ENCODE measurements at places on chromosomes 6 and 20.

- DNase-seq = no peak
Measured at GRCh38 chr20:43306837-43307236, 117.1 kb upstream of the PTPRT start.

DNA sequence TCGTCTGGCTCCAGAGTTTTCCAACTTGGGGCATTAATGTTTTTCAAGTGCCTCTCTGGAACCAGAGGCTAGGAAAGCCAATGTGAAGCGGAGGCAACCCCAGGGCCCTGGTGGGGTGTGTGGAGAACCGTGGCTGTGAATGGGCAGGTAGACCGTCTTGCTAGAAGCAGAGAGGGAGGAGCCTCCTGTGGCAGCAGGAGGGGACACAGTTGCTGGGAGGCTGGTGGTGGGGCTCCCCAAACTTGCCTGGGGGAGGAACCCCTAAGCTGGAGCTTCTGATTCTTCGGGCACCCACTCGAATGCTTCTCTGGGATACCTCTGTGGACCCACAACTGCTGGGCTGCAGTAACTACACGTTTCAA, 65.3 kb upstream of the APCDD1L start:
- no peak for DNase-seq

DNA sequence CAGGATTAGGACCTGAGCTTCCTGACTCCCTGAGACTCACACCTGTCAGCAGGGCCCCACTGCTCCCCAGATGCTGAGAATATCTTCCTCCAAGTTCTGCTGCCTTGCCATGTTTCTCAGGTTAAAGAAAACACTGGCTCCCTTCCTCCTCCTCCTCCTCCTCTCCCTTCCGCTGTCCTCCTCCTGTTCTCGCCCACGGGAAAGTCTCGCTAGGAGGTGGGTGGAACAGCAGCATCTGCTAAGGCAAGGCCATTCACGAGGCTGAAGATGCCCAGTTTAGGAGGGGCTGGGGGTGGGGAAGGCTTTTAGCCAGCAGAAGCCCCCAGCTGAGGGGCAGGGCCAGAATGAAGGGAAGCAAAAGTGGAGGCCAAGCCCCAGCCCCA, 23.8 kb downstream of the KCNK15 start:
- no peak for DNase-seq

DNA sequence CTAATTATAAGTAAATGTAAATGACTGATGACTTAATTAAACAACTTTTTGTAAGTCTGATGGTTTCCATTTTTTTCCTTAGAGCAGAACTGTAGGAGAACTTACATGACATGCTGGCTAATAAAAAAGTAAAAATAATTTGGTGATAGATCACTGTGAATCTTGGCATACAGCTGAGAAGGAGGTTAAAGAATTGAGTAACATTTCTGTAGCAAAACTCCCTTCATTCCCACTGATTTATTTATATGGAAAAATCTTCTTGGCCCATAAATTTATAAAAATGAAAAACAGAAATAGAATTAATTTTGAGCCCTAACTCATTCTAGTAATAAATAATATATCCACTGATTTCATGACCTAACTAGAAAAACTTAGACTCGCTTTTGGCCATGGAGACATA, 48.1 kb downstream of the SLC22A3 start:
- DNase-seq = no peak

DNA sequence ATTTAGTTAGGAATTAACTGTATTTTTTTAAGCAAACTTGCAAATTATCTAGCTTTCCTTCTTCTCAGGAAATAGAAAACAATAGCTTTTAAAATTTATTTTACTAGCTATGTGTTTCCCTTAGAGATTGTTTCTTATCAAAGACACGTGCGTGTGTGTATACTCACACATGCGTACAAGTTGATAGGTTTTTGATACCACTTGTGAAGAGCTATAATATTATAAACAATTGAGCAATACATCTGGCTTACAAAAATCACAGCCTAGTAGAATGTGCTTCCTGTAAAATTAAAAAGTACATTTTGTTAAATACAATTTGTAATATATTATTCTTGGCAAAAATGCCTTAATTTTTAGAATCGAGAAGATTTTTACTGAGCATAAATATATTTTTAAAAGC, 33.9 kb downstream of the COL12A1 start:
- DNase-seq = no peak

- no peak for DNase-seq
Measured at GRCh38 chr20:10177326-10177725, 41.3 kb upstream of the SNAP25 start.

DNA sequence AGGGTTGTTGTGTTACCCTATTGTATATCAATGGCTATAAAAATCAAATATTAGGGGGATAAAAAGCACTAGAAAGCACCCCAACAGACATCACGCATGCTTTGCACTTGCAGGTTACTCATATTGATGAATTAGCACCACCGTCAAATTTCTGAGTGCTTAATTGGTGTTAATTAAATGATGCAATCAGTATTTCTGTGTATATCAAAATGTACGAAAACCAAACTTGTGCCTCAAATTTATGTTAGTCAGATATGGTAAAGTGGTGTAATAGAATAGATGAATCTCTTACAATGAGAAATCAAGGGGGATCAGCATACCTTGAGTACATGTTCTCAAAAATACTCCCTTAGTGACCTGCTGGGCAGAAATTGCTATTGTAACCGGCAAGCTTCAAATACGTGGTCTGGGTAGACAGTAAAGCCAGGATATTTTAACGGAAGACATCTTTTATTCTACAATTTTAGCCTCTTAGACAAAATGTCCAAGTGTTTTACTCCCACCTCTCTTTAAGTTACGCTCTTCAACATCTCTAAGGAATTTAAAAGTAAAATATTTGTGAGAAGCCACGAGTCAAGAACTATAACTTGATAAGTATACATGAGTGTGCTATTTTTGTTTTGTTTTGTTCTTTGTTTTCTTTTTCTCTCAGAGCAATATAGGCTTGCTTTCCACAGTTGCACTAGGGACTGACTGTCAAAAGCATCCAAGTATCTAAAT, 166.0 kb downstream of the QKI start:
- no peak for DNase-seq

- no peak for DNase-seq
Measured at GRCh38 chr6:149033454-149033853, 284.1 kb upstream of the TAB2 start.

DNA sequence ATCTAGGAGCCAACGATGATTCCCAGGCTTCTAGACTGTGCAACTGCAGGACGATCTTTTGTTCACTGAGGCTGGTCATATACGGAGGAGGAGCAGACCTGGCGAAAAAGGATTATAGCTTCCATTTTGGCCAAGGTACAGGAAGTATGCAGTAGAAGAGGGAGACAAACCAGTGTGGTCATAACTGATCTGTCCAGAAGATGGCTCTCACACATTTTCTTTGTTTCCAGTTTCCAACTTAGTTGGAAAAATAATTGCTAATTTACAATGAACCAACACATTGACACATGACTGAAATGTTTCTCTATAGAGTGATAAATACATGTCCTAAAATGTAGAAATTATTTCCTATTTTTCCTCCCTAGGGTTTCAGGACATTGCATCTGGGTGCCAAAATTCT, 364.1 kb upstream of the BTBD3 start:
- peak; percentile 20 for DNase-seq

DNA sequence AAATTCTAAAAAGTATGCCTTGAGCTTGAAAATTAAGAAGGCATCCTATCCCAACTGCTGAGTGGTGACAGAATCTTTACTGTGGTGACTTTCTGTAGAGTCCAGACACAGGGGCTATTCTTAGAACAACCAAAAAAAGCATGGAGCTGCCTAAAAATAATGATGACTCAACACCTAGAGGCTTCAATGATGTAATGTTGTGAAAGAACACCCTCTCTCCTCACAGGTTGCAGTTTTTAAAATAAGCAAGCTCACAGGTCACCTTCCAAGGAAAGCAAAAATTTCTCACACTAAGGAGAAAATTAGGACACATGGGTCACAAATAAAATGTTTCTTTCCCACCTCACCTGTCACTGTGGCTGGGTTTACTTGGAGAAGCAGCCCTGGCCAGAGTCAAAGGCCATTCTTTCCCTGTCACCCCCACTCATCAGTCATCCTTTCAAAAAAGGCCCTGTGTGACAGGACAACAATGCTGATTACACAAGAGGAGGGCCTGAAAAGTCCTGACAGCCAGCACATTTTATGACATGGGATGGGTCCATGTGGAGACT, 53.5 kb downstream of the RCAN2 start:
- peak; percentile 68 for DNase-seq

DNA sequence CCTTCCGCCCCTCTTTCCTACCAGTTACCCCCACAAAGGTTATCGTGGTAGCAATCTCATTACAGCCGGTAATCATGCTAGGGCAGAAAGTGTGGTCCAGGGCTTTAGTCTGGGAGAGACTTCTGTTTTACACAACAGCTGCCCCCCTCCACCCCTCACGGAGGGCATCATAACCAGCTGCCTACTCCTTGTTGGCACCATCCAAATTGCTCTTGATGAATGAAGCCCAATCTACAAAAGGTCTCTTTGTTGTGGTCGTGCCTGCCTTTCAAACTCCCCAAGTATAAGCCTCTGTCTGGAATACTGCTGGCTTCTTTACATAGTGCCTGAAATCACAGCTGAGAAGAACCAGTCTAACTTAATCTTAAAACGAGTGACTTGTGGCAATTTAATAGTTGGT, 157.9 kb downstream of the INSM1 start:
- no peak for DNase-seq

DNA sequence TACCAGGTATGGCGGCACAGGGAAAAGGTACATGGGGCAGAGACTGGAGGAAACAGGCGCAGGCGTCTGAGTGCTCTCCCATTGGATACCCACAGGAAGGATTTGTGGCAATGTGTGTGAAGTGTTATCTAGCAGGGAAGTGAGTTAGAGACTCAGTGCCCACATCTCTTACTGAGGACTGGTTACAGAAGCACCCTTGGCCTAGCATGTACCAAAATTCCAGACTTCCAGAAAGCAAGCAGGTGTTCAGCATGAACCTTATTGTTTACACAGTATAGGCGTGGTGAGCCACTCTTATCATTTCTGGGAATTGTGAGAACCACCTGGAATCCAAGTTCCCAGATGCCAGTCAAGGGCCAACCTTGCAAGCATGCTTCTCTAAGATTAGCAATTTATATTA, 14.2 kb downstream of the MANBAL start:
- no peak for DNase-seq

DNA sequence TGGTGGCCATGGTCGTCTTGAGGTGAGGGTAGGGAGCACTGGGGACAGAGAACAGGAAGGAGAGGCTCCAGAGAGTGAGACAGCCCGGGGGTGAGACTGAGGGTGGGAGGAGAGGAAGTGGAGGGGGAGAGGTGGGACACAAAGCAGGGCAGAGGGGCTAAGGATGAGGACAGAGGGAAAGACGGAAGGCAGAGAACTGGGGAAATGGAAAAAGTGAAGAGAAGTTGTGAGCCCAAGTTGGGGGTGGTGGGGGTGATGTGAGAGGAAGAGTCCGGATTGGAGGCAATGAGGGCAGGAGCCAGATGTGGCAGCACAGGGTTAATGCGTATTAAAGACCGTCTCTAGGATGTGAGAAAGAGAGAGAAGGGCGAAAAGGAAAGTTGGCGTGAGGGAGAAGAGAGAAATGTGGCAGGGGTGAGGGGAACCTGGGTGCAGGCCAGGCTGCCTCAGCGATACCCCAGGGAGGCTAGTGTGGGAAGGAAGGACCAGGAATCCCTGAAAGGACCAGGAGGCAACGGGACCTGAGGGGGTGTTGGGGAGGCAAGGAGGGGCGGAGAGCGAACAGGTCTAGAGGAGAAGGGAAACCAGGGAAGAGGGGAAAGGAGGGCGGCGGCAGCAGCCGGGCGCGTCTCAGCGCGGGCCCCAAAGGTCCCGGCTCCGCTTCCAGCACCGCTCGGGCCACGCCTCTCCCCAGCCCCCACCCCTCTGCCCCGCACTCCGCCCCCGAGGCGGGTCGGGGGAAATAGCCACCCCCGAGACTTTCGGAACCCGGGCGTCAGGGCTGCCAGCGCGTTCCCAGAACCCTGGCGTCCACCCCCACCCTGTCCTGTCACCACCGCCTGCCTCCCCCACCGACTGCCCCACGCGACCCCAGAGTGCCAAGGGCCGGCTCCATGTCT, at the start of gene PPP1R18:
PPP1R18 (minus strand) TSS at position 637 of the 899 bp plus-strand sequence; CDS start at position 10, 627 bp downstream.
- DNase-seq = peak; percentile 26

- peak; percentile 61 for DNase-seq
Measured at GRCh38 chr6:99746261-99746895, 139.7 kb downstream of the PRDM13 start.

- DNase-seq = no peak
Measured at GRCh38 chr20:53524589-53525312, 68.9 kb downstream of the ZNF217 start.

DNA sequence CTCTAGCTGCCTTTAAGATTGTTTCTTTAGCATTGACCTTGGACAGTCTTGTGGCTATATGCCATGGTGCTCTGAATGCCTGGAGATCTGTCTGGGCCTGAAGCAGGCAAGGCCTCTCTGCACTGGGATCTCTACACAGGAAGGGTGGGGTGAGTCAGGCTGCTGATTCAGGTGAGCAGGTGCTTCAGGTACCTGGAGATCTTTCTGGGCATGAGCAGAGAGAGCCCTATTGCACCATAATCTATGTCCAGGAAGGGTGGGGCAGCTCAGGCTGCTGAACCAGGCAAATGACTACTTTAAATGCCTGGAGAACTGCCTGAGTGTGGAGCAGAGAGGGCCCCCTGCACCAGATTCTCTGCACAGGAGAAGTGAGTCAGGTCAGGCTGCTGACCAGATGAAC, 94.5 kb downstream of the TPBG start:
- DNase-seq = no peak

DNA sequence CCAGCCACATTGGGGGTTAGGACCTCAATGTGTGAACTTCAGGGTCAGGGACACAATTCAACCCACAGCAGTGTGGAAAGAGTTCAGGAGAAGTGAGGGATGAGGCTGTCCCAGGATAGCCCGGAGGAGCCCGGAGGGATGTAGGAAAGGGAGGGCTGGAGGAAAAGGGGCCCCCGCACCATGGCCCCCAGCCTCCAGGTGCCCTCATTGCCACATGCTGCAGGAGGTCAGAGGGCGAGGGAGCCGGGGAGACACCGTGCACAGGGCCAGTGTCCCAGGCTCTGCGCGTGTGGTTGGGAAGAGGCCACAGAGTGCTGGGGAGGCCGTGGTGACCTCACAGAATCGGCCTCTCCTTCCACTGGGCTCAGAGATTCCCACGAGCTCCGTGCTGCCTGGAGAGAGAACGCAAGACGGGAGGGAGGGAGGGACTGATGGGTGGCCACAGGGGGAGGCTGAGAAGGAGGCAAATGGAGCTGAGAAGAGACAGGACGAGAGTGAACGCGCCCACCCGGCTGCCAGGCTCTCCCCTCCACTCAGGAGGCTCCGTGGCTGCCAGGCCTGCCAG, 215.1 kb downstream of the DLL1 start:
- no peak for DNase-seq

GRCh38 chr20:11445891-11446290, 471.8 kb upstream of the BTBD3 start:
- DNase-seq = peak; percentile 54

DNA sequence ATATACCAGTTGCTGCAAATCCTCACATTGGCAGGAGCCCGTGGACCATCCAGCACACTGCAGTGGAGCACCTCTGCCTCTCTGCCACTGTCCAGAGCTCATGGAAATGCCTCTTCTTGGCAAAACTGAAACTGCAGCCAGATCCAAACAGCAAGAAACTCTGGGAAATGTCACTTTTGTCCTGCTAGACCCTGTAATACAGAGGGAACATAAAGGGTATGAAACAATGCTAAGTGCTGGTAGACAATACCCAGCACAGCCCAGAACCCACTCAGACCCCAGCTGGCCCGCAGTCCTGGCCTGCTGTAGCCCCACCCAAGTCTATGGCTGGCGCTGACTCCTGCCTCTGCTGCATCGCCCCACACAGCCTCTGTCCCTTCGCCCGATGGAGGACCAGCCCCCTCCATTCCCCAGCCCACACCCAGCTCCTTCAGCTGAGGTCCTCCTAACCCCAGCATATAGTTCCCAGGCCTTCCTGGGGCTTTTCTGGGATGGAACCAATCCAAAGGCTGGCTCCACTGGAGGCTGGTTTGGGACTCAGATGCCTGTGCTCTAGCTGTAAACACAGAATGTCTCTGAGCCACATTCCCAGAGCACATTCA, 242.5 kb downstream of the LRFN2 start:
- DNase-seq = no peak
